NCI-H1092 (cell line): ENCODE measurements at places on chromosomes 2 and 18.

DNA sequence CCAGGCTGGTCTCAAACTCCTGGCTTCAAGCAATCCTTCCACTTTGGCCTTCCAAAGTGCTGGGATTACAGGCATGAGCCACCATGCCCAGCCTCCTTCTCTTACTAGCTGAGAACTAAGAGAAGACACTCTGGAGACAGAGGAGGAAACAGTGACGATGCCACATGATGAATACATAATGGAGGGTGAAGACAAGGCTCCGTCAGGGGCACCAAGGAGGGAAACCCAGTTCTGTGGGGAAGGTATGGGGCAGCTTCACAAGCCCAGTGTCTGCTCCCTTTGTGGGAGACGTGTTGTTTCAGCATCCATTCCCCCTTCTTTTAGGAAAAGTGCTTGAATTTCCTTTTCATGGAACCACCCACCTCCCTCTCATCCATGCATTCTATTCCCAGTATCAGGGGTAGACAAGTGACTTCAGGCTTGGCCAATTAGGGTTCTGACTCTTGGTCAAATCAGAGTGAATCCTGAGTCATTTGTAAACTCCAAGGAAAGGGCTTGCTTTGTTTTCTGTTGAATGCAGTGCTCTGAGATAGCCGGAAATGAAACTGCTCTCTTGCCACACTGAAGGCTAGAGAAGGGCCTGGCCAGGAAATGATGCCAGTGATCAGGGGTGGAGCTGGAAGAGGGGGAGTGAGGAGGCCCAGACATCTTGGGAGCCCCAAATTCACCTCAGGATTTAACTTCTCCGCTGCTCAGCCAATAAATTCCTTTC lies 23.7 kb downstream of the TMEM127 start:
- no peak for DNase-seq

DNA sequence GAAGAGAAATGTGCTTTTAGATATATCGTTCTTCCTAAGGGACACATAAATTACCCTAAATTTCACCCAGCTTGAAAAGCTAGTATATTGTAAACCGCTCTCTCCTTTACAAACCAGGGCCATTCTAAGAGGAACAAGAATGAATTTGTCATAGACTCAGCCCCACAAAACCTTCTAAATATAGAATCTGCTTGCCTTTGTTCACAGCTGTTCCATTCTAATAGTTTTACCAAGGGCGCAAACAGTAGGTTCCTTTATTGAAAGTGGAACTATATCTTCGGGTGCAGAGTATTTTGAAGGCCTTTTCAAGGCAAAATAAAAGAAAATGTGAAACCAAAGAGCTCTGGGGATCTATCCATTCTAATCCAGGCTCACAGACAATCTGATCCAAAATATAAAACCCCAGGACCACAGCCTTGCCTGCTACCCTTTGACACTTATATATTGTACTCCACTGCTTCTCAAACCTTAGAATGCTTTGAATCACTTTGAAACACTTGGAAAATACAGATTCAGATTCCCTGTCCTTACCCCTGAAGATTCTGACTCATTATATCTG lies 316.8 kb downstream of the PAX3 start:
- no peak for DNase-seq

GRCh38 chr18:45249246-45249661 lies 366.0 kb upstream of the SLC14A2 start:
- no peak for DNase-seq

- no peak for DNase-seq
These were observed 42.7 kb upstream of the PELI1 start for GRCh38 chr2:64186699-64187605.
